ENCODE measurements at places on chromosomes 1 and 21.

GRCh38 chr1:202697038-202697437 lies 13.2 kb downstream of the SYT2 start:
- no peaks in the 10 kb centered on the region for H3K4me1 ChIP-seq
- DNase-seq: no peak
- no peaks in the 10 kb centered on the region for H3K36me3 ChIP-seq
- H3K27me3 ChIP-seq: no peaks in the 10 kb centered on the region
- H3K4me3 ChIP-seq: no peak overlapping the region

DNA sequence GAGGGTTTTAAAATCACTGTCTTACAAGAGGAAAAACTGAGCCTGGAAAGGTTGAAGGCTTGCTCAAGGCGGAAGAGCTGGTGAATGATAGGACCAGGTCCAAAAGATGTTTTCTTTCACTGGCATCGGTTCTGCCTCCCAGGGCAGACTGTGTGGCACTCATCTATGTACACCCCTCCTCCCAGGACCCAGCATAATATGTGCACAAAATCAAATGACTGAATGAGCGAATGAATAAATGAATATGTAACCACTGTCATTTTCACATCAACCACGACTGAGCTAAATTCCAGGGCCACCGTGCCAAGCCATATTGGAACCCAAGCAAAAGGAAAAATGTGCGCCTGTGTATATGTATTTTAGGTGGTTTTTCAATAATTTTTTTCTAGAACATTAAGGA lies 99.3 kb upstream of the ZBTB40 start:
- H3K27ac ChIP-seq: no peak overlapping the region
- H3K36me3 ChIP-seq: no peaks in the 10 kb centered on the region
- no peak overlapping the region for H3K4me3 ChIP-seq
- no peak for DNase-seq

- peaks cover 6% of the 10 kb centered on the region for H3K4me1 ChIP-seq
- no peak overlapping the region for H3K4me3 ChIP-seq
- H3K27ac ChIP-seq: no peak overlapping the region
Measured at GRCh38 chr21:44761011-44761729, 40.5 kb downstream of the UBE2G2 start.

- H3K27me3 ChIP-seq: no peaks in the 10 kb centered on the region
- DNase-seq: peak; percentile 88
- H3K27ac ChIP-seq: no peak overlapping the region
- H3K4me3 ChIP-seq: no peak overlapping the region
Measured at GRCh38 chr1:108561689-108562326, 1.9 kb downstream of the EEIG2 start.

DNA sequence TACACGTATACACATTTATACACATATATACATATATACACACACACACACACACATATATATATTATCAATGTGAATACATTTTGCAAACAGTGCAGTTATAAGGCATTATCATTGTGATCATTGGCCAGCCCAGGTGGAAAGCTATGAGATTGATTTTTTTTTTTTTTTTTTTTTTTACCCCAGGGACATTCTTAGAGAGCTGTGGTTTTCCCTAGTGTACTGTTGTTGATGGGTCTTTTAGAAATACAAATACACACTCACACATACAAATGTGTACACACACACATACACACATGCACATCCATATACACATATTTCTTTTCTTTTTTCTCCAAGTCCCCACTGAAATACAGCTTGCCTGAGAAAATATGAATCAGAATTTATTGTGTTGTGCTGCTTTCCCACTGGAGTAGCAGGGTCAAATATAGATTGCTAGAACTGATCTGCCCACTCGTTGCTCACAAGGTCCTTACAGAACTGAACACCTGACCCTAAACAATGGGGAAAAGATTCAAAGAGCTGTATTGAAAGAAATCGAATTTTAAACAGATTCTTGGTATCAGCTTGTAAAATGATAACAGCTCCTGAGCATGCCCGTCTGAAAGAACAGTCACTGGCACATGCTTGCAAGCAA lies 325.6 kb downstream of the OMA1 start:
- no peak overlapping the region for H3K4me3 ChIP-seq
- no peaks in the 10 kb centered on the region for H3K27me3 ChIP-seq
- no peaks in the 10 kb centered on the region for H3K4me1 ChIP-seq
- H3K36me3 ChIP-seq: no peaks in the 10 kb centered on the region
- H3K27ac ChIP-seq: no peak overlapping the region

DNA sequence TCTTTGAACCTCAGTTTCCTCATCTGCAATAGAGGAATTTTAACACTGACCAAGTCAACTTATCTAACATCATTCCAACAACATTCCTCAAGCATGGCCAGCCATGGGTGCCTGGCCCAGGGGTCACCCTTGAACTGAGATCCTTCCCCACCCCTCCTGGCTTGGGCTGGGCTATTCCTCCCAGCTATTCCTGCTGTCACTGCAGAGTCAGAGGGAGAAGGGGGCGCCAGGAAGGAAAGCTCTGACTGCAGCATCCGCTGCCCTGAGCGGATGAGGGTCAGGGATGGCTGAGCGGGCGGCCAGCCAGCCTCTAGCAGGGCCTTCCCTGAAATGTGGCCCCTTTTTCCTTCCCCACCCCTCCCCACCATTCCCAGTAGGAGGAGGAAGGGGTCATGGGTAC lies 3.1 kb downstream of the TINAGL1 start:
- no peak overlapping the region for H3K4me3 ChIP-seq
- no peaks in the 10 kb centered on the region for H3K36me3 ChIP-seq
- no peak overlapping the region for H3K27ac ChIP-seq
- peaks cover 14% of the 10 kb centered on the region for H3K4me1 ChIP-seq

DNA sequence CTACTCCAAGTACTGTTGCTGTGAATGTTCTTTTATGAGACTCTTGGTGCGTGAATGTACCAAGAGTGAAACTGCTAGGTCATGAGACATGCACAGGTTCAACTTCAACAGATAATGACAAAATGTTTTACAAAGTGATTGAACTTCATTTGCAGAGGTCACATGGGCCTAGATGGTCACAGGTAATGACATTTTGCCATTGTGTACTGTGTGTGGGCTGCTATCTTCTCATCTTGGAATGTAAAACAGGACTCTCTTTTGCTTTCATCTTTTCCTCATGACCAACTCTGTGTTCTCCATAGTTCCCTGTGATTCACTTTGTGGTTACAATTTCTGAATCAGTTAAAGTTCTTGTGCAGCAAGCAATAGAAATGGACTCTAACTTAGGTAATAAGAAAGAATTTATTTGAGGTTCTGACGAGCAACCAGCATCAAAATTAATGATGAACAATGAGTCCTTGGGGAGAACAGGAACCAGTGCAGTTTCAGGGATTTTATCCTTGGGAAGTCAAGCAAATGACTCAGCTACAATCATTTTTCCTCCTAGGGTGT lies 16.2 kb upstream of the TSNAX start:
- no peak for DNase-seq
- no peak overlapping the region for H3K27ac ChIP-seq
- no peaks in the 10 kb centered on the region for H3K36me3 ChIP-seq

GRCh38 chr1:106944721-106945120 lies 111.8 kb upstream of the PRMT6 start:
- H3K4me3 ChIP-seq: no peak overlapping the region
- H3K4me1 ChIP-seq: no peaks in the 10 kb centered on the region
- no peak overlapping the region for H3K27ac ChIP-seq
- no peaks in the 10 kb centered on the region for H3K27me3 ChIP-seq
- no peaks in the 10 kb centered on the region for H3K36me3 ChIP-seq
- DNase-seq: peak; percentile 19

- H3K4me3 ChIP-seq: no peak overlapping the region
- no peaks in the 10 kb centered on the region for H3K36me3 ChIP-seq
- H3K27ac ChIP-seq: no peak overlapping the region
- H3K4me1 ChIP-seq: no peaks in the 10 kb centered on the region
- H3K27me3 ChIP-seq: no peaks in the 10 kb centered on the region
- no peak for DNase-seq
Measured at GRCh38 chr1:193189442-193190095, 3.2 kb upstream of the B3GALT2 start.

Measured in mesendoderm (in vitro differentiated cells).